ENCODE measurements at places on chromosomes 6 and 20. TPM values are rescaled to one million over a fixed set of nuclear protein-coding genes. Genes with fewer than 3 reads are reported as not detected.

The EMILIN3 gene
- total RNA-seq: 1.8 TPM

The TSPYL4 gene
- total RNA-seq: 34.5 TPM

The HLA-DPB1 gene
- total RNA-seq: 22.0 TPM

The SCGN gene
- total RNA-seq: 19.7 TPM

The NINL gene
- total RNA-seq: 3.7 TPM

The ABCC10 gene
- total RNA-seq: 7.8 TPM

The LZTS3 gene
- 18.9 TPM for total RNA-seq

The CDH4 gene
- 0.07 TPM for total RNA-seq

The CTAGE9 gene
- total RNA-seq: not detected

The FAM120B gene
- 18.6 TPM for total RNA-seq

The GMEB2 gene
- total RNA-seq: 9.4 TPM

The IRAK1BP1 gene
- 2.7 TPM for total RNA-seq

The IL17A gene
- total RNA-seq: not detected

The TFAP2C gene
- 0.37 TPM for total RNA-seq

The PACSIN1 gene
- total RNA-seq: 5.6 TPM

The SEL1L2 gene
- not detected for total RNA-seq

The NOTCH4 gene
- 22.5 TPM for total RNA-seq

The BANF2 gene
- total RNA-seq: not detected

The TEAD3 gene
- 37.1 TPM for total RNA-seq

The CYP39A1 gene
- total RNA-seq: 7.0 TPM

The CST7 gene
- total RNA-seq: 3.2 TPM

Data from right atrium auricular region (tissue), 2 donors.